ENCODE measurements at places on chromosomes 12 and 14. TPM values are rescaled to one million over a fixed set of nuclear protein-coding genes. Genes with fewer than 3 reads are reported as not detected.

The PRB2 gene
- not detected for total RNA-seq

The CINP gene
- 63.9 TPM for total RNA-seq

The RTL1 gene
- total RNA-seq, result not detected

The KIF26A gene
- 0.86 TPM for total RNA-seq

The CLEC2D gene
- 321 TPM for total RNA-seq

The DIP2B gene
- 29.9 TPM for total RNA-seq

The ARMH4 gene
- not detected for total RNA-seq

The HHIPL1 gene
- total RNA-seq, result not detected

The MYF5 gene
- not detected for total RNA-seq

The ACOT6 gene
- not detected for total RNA-seq

The CCDC60 gene
- not detected for total RNA-seq

The TMEM117 gene
- 1.4 TPM for total RNA-seq

The OR4E2 gene
- total RNA-seq, result not detected

The SYCP3 gene
- 0.43 TPM for total RNA-seq

The RTN1 gene
- total RNA-seq, result not detected

The TAS2R42 gene
- not detected for total RNA-seq
